ENCODE measurements at places on chromosomes 12 and 14. TPM values are rescaled to one million over a fixed set of nuclear protein-coding genes. Genes with fewer than 3 reads are reported as not detected.

GRCh38 chr14:94173471-94173884 is 644 bp upstream of the PPP4R4 start:
- no peak for DNase-seq

- DNase-seq: no peak
These were observed 630 bp downstream of the PLEKHH1 start for GRCh38 chr14:67533754-67534085.

Gene RIMBP2
- not detected for polyA plus RNA-seq

GRCh38 chr12:66960006-66960405 is 281.1 kb upstream of the GRIP1 start:
- no peak for DNase-seq

DNA sequence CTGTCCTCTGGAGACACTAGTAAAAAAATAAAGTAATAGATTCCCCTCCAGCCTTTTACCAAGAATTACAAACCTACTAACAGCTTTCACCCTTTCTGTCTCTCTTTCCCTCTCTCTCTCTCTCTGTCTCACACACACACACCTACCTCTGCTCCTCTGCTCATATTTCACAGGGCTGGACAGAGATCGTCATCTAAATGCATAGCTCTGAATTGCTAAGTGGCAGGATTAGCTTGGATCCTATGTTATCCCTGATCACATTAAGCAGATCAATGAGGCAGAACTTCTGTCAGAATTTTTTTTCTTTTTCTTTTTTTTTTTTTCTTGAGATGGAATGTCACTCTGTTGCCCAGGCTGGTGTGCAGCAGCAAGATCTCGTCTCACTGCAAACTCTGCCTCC is 22.9 kb downstream of the VCPKMT start:
- DNase-seq: no peak

Gene DIO2
- 7.4 TPM for polyA plus RNA-seq

DNA sequence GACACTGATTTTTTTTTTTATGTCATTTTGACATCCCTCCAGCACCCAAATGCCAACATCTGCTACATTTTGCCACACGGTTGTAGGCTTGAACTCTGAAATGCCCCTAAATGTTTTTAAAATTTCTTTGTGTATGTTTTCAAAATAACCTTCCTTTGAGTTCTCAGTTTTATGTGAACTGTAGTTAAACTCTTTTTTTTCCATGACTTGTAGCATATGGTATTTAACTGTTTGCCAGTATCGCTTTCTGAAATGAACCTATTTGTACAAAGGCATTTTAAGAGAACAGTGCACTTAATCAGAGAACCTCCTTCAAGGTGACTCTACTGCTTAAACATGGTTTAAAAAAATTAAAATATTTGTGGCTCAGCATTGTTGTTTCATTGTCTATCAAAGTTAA is 61.5 kb downstream of the PDE3A start:
- no peak for DNase-seq

Gene LMBR1L
- polyA plus RNA-seq: 44.6 TPM
